Esophagus muscularis mucosa (tissue), 4 donors: ENCODE measurements at places on chromosomes 16 and 17.

DNA sequence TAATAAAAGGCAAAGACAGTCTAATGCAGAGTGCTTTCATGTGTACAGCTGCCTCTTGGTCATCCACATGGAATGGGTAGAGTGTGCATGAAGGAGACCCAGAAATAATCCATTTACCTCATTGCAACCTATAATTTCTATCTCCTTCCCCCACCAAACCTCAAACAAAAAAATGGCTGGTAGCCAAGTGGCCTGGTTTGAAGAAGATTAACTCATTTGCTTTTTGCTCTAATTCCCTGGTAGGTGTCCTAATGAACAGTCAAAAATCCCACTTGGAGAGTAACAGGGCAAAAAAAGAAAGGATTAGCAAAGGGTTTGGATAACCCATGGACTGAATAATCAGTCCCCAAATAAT, 13.0 kb upstream of the LYRM9 start:
- DNase-seq = no peak

GRCh38 chr16:51355875-51356274, 204.8 kb upstream of the SALL1 start:
- DNase-seq = no peak

GRCh38 chr16:70691223-70692129, 5.6 kb upstream of the MTSS2 start:
- no peak for DNase-seq

DNA sequence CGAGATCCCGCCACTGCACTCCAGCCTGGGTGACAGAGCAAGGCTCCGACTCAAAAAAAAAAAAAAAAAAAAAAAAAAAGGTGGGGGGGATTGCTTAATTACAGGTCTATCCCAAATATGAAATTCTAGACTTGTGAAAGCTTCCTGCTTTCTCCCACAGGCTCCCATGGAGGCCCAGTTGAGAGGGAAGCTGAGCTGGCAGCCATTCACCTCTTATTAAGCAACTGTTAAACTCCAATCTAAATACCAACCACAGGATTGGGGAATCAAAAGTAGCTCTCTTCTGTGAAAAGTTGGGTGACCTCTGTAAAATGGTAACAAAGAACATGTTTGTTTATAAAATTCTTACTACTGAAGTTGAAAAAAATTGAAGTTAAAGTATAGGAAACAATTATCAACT, 45.8 kb upstream of the STAC2 start:
- DNase-seq = no peak

DNA sequence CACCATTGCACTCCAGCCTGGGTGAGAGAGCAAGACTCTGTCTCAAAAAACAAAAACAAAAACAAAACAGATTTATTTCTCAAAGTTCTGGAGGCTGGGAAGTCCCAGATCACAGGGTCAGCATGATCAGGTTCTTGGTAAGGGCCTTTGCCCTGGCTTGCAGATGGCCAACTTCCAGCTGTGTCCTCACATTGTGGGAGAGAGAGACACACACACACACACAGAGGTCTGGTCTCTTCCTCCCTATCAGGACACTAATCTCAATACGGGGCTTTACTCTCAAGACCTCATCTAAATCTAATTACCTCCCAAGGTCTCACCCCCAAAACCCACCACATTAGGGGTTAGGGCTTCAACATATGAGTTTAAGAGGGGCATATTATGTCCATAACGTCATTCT, 26.4 kb upstream of the TAOK1 start:
- no peak for DNase-seq

DNA sequence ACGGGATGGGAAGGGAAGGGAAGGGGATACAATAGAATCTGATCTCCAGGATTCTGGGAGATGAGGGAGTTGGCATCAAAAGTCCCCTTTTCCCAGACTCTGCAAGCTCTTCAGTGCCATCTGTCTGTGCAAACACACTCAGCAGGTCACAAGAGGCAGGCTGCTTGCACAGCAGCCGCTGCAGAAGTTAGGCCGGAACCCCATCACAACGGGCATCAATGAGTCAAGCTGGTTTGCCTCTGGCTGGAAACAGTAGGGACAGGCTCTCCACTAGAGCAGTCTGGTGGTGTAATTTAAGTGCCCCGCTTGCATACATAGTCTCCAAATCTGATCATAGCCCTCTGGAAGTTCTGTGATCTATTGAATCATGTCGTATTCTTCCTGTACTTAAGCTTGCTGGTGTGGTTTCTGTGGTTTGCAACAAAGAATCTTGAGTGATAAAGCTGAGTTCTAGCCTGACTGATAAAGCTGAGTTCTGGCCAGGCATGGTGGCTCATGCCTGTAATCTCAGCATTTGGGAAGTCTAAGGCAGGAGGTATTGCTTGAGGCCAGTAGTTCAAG, 33.7 kb upstream of the KDM8 start:
- DNase-seq = no peak

GRCh38 chr16:75919664-75920063, 193.4 kb upstream of the CPHXL start:
- no peak for DNase-seq

- DNase-seq = no peak
These were observed 27.8 kb downstream of the MARCHF10 start for GRCh38 chr17:62780269-62780668.

GRCh38 chr17:31559584-31560501, 168.4 kb downstream of the RAB11FIP4 start:
- no peak for DNase-seq

DNA sequence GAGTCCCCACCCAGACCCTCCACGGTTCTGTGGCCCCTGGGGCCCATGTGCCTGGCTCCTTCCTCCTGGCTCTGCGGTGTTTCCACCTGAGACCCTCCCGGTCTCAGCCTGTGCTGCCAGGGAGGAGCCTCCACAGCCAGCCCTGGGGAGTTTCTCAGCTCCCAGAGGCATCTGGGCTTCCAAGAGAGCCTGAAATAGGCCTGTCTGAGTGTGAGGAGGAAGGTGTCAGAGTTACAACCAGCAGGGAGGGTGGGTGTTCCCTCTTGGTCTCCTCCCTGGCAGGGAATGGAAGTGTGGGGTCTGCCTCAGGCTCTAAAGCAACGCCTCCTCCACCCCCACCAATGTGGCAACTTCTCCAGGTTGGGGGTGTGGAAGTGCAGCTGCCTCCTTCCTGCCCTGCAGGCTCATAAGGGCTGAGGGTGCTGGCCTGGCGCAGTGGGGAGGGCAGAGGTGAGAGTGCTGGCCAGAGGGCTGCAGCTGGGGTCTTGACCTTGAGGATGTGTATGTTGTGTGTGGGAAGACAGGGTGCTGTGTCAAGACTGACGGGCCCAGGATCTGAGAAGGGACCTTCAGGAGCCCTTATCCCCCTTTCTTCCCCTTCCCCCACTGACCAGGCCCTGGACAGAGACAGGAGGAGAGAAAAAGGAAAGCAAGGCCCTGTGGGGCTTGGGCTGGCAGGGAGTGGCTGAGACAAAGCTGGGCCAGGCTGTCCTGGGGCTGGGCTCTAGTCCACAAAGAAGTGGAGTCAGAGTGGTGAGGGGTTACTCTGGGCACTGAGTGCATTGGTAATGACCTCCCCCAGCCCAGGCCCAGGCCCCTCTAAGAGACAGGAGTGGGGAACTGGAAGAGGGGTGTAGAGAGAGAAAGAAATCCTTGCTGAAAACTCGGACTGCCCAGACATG, 2.4 kb downstream of the CYGB start:
- no peak for DNase-seq

- no peak for DNase-seq
These were observed 119.2 kb upstream of the CCL2 start for GRCh38 chr17:34135841-34136240.

DNA sequence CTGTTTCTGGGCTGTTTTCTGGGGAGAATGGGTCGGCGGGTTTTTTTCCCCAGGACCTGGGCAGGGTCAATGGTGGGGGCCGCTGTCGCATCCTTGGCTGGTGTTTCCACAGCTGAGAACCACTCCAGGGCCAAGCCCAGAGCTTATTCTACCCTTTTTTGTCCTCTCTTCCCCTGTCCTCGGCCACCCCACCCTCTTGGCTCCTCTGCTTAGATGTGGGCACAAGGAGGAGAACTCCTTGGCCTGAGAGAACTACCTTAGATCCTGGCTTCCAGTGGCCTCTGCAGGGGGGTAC, 4.0 kb downstream of the NOD2 start:
- DNase-seq = no peak

GRCh38 chr17:53471514-53471913, 351.2 kb upstream of the KIF2B start:
- DNase-seq = no peak

GRCh38 chr16:7596308-7596707, 263.7 kb downstream of the RBFOX1 start:
- DNase-seq = no peak

DNA sequence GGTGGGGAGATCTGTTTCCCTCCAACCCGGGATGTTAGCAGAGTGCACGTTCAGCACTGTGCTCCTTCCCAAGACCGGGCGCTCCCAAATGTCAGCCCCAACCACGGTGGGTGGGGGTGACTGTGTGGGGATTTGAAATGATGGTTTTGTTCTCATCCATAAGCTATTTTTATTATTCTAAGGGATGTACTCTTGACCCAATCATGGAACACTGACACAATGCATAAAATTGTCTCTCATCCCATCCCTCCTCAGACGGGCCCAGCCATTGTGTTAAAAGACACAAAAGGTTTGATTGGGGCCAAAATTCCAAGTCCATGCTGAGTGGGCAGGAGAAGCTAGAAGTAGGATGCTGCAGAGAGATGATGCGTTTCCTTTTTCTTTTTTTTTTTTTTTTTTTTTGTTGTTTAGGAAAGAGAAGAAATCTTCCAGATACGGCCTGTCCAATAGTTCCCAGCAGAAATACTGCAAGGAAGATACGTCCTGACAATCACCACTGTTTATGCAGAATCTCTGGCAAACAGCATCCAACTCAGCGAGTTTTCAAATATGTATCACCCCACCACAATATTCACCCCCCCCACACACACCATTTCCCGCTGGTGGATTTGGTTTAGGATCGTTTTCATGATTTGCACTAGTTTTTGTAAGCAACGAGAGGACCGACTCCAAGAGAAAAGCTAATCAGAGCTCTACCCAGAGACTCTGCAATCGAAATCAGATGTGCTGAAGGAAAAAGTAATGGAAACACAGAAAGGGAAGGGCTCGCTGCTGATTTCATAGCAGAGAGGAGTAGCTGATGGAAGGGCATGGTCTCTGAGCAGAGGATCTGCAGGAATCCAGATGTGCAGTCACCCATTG, 163.5 kb upstream of the DYNLRB2 start:
- DNase-seq = no peak

DNA sequence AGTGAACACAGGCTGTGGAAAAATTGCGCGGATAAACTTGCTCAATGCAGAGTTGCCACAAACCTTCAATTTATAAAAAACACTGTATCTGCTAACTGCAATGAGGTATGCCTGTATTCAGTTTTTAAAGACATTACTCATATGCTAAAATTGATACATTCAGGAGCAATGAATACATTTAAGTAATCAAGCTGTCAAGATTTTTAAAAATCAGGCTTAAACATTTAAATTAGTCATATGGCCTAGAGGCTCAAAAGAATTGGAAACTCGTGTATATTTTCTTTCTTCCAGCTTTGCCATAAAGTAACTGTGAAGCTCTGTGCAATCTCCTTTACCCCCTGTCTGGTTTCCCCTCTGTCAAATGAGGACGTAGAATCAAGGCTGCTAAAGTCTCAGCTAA, 4.1 kb downstream of the SYNRG start:
- DNase-seq = no peak

GRCh38 chr17:40554646-40555295, 10.5 kb downstream of the CCR7 start:
- DNase-seq = peak; percentile 50

GRCh38 chr16:69402439-69402838, 16.6 kb upstream of the TERF2 start:
- no peak for DNase-seq

- no peak for DNase-seq
These were observed 714 bp downstream of the CACNA1H start for GRCh38 chr16:1153480-1154160.

GRCh38 chr17:43543771-43544575, 2.2 kb downstream of the ETV4 start:
- no peak for DNase-seq
